ENCODE measurements at places on chromosomes 12 and 14.

GRCh38 chr14:95699412-95699811, 13.2 kb downstream of the TCL1B start:
- DNase-seq: no peak

DNA sequence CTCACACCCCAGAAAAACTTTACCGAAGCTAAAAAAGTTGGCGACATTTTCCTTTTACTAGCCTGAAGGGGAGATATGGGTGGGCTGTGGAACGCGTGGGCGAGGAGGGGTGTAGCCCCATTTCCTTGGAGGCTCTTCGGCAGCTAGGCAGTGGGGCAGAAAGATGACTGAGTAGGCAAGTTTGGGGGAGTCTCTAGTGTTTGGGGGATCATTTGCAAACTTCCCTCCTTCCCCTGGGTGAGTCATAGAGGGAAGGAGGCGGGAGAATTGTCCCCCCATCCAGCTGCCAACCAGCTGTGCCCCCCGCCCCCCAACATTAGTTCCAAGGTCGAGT, 2.3 kb downstream of the GLI1 start:
- DNase-seq: no peak

DNA sequence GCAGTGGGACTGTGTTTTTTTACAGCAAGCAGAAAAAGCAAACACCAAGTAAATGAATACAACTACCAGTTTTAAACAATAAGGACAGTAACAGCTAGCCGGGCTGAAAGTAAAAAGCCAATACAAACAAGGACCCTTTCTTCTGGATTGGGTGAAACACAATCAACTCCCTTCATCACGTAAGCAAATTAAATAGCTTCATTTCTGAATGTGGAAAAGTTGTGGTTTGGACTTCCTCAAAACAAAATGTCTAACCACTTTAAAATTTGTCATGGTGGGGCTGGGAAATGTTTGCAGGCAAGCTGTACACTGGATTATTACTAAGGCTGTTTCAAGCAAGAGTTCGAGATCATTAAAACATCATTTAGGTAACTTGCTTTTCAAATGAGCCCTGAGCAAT, 47.4 kb downstream of the TCHP start:
- no peak for DNase-seq

DNA sequence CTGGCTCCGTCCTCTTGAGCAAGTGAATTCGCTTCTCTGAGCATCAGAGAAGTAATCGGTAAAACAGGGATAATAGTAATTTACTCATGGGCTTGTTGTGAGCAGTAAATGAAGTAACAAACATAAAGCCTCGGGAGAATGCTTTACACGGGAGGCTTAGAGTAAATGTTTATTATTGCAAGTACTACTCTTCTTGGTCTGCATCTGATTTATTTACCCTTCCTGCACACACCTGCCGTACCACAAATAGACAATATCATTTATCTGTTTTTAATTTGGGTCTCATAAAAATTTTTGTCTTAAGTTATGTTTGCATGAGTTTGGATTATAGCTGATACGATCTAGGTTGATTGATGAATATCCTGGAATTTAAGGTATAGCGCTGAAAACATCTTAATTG, 7.8 kb upstream of the COL2A1 start:
- DNase-seq: no peak

DNA sequence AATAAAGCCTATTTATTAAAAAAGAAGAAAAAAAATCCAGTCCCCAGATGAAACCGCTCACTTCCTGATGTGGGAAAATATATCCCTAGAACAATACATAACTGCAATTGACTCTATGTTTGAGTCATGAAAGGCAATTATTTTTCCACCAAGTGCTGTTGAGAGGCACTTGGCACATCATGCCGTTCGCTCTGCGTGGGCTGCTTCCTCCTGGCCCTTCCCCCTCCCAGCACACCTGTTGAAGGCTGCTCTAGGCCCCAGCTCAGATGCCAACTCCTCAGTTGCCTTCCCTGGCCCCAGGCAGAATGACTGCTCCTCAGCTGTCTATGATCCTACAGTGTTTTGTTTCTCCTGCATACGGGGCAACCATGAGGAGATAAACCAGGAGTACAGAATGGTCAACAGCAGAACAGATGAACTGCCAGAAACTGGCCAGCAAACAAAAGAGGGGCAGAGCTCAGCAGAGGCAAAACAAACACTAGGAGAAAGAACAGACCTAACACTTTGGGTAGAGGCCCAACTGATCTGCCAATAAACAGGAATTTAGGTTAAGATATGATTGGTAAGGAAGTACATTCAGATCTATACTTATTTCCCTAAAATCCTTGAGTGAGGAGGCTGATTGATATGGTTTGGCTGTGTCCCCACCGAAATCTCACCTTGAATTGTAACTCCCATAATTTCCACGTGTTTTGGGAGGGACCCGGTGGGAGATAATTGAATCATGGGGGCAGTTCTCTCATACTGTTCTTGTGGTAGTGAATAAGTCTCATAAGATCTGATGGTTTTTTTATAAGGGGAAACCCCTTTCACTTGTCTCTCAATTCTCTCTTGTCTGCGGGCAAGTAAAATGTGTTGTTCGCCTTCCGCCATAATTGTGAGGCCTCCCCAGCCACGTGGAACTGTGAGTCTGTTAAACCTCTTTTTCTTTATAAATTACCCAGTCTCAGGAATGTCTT, 58.6 kb downstream of the SLC38A1 start:
- DNase-seq: no peak

- DNase-seq: no peak
Measured at GRCh38 chr12:94191023-94191422, 42.6 kb downstream of the PLXNC1 start.

Measured in cortex of kidney (tissue), 1 donor.